EL (cell line): ENCODE measurements at places on chromosomes 12 and 14.

DNA sequence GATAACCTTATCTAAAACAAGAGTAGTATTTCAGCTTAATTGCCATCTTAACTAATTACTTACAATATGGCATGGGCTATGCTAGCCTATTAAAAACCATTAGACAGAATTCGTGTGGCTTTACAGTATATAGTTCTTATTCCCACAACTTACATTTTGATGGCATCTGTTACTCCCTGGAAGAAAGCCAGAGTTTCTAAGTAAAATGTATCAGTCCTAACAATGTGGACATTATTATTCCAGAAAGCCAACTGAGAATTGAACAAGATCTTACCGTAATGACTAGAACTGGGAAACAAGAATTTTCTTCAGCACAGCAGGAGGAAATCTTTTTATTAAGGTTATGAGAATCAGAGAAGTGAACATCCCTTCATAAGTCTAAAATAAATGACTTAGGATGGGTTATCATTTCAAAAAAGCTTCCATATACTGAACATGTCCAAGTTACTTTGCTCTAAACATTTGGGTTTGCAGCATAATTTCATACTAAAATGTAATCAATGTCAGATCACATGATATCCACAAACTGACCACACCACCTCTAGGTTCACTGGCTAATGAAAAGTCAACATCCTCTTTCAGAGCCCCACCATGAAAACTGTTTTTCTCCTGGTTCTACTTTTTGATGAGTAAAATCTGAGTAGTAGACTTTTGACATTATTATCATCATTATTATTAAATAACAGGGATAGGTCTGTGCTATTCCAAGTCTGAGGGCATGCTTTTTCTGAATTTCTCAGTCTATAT lies 179.7 kb downstream of the SSPN start:
- DNase-seq, result no peak

- no peak for DNase-seq
Observed at GRCh38 chr12:75764091-75764841, 252.9 kb upstream of the KRR1 start.

- no peak for DNase-seq
Observed at GRCh38 chr14:85512451-85512850, 17.5 kb upstream of the FLRT2 start.

DNA sequence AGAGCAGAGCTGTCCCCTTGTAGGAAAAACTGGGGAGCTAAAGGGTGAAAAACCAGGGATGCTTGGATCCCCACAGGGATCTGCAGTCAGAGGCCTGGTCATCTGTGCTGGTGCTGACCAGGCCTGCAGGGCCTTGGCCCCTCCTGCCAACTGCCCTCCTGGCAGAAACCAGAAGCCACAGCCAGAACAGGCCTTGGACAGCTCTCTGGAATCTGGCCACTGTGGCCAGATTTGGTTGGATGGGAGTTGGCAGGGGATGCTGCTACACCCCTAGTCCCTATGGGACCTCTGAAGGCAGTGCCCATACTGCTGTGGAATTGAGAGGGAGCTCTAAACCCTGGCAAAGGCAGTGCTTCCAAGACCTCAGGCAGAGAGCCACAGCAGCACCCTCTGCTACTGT lies 9.2 kb upstream of the GPX2 start:
- DNase-seq, result no peak

DNA sequence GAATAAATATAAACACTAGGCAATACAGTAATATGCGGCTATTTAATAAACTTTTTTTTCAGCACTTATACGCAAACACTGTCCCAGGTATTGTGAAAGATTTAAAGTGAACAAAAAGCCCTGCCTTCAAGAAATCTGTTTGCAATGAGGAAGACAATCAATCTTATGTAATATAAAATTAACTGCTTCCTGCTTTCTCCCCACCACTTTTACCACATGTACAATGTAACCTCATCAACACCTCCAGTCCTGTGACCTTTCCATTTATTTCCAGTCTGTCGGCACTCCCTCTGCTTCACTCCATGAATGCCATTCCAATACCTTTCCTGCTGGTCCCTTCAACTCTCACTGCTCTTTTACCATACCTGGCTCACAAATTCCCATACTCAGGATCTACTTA lies 10.5 kb downstream of the SNX6 start:
- no peak for DNase-seq

GRCh38 chr12:121444842-121445202 lies 44.9 kb downstream of the RNF34 start:
- DNase-seq, result no peak

- DNase-seq, result no peak
Observed at GRCh38 chr14:61563162-61563511, 132.2 kb upstream of the HIF1A start.

DNA sequence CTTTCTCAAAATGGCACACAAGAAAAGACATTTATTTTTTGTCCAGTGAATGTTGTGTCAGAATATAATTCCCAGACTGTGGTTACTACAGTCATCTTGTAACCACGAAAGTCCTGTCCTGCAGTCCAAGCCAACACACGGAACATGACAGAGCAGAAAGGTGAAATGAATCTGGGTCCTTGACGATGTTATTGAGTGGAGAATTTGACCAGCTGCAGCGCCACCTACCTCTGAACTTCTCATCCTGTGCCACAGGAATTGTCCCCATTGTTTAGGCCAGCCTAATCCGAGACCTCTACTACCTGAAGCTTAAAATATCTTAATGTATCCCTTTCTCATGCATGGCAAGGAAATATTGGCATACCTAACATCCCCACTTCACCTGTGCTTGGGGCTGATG lies 64.1 kb upstream of the OTX2 start:
- peak; percentile 13 for DNase-seq

- peak; percentile 75 for DNase-seq
Observed at GRCh38 chr12:111596985-111597830, 1.9 kb downstream of the ATXN2 start.

DNA sequence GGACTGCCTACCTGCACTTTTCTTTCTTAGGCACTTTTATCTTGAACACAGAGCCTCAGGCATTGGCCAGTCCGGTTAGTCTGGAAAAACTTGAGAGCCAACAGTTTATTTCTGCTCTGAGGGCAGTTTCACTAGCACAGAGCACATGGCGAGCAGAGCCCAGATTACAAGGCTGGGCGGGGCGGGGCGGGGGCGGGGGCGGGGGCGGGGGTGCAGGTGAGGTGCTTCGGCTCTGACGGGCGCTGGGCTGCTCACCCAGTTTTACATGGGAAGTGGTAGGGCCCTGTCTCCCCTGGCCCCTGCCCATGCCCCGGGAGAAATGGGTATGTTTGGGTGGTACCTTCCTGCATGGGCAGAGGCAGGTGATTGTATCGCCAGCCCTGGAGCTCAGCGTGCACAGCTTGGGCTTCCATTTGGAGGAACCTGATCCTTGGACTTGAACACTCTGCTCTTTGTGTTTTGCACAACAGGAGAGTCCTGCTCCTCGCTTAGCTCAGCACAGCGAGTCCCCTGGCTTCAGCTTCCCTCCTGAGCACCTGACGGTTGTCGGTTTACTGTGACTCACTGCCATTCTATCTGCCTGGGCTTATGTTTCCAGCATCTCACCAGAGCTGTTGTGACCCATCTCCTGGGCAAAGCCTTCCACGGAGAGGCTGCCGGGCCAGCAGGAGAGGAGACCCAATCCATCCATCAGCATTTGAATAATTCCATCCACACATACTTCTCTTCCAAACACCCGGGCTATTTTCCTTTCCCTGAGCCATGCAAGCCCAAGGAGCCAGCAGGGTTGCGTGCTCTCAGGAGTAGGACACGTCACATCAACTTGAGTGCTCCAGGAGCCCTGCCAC lies 108.5 kb downstream of the ARF6 start:
- DNase-seq, result peak; percentile 89

DNA sequence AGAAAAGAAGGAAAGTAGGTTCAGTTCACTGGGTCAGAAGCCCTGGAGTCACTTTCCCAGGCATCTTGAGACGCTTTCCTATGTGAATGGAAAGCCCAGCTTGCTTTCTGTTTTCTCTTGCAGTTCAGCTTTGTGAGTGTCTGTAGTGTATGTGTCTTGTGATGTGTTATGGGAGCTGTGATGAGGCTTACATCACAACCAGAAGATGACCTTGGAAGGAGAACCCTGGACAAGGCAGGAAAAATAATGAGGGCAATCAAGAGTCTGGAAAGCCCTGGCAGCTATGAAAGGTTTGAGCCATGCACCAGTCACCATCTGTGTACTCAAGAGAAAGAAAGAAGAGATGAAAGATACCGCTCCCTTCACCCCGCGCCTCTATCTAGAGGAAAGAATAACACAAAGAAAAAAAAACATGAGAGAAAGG lies 35.2 kb upstream of the PTGR2 start:
- no peak for DNase-seq

DNA sequence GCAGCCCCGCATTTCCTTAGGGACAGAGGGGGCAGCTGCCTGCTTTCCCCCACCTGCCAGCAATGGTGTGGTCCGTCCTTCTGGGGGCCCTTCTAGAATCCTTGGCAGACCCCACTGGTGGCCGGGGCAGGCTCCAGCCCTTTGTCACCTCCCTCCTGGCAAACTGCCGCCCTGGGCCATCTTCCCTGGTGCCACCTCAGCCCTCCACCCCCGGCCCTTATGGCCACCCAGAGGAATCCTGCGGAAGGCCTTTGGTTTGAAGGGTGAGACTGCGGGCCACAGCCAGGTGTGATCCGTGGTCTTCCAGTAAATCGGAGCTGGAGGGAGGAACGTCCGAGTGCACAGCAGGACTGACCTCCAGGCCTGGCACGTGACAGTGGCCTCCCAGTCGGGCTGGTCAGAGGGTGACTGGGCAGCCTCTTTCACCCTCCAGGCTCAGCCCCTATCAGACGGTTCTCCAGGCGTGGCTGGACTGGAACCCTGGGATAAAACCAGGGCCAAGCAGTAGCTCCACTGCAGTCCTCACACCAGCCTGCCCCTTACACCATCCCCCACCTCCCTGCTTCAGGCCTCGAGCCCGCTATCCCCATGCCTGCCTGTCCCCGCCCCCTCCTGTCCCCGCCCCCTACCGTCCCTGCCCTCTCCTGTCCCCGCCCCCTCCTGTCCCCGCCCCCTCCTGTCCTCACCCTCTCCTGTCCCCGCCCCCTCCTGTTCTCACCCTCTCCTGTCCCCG lies 12.4 kb downstream of the FBRSL1 start:
- DNase-seq, result no peak

DNA sequence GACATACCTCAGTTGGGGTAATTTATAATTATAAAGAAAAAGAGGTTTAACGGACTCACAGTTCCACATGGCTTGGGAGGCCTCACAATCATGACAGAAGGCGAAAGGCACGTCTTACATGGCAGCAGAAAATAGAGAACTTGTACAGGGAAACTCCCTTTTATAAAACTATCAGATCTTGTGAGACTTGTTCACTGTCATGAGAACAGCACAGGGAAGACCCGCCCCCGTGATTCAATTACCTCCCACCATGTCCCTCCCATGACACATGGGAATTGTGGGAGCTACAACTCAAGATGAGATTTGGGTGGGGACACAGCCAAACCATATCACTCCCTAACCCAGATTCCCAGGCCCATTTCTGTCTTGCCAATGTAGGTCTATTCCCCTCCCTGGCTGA lies 22.1 kb downstream of the MYO1H start:
- DNase-seq, result no peak

- DNase-seq, result peak; percentile 38
Observed at GRCh38 chr14:30193101-30193500, 265.5 kb upstream of the PRKD1 start.

GRCh38 chr12:29734734-29735133 lies 49.0 kb downstream of the TMTC1 start:
- no peak for DNase-seq

- no peak for DNase-seq
Observed at GRCh38 chr12:109767456-109767855, 53.8 kb downstream of the FAM222A start.

GRCh38 chr14:54877015-54877702 lies 25.5 kb downstream of the GCH1 start:
- no peak for DNase-seq

- no peak for DNase-seq
Observed at GRCh38 chr12:8689681-8690080, 8.1 kb upstream of the RIMKLB start.

- no peak for DNase-seq
Observed at GRCh38 chr12:98924-99352, 32.4 kb downstream of the IQSEC3 start.

GRCh38 chr12:125249066-125249824 lies 184.0 kb downstream of the AACS start:
- DNase-seq, result no peak

- no peak for DNase-seq
Observed at GRCh38 chr12:54273981-54274380, 5.9 kb downstream of the CBX5 start.

DNA sequence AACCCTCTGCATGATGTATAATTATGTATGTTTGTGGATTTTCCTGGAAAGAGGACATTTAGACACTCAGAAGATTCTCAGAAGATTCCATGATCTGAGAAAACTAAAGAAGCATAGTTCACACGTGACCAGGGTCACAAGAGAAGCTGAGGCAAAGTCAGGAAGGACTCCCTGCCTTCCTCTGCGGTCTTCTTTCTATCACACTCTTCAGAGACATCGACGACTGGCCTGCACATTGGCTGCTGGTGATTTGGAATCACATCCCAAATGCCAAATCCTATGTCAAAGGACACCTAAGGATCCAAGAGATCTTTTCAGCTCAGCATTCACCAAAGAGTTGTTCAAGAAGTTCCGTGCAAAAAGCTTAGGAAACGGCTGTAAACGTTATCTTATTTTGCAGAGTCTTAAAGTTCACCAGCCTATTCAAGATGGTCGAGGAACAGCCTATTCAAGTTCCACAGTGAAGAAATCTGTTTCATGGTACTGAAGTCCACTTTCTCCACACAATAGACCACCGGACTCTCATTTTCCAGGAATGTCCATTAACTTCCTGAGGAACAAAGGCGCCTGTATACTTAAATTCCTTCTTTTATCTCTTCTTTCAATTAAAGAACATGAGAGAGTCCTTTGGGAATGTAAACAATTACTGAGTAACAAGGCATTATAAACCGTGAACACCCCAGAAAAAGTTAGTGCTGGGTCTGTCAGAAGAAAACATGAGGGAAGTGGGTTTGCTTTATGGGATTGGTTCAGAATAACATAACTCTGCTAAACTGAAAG lies 42.1 kb downstream of the IGF1 start:
- peak; percentile 56 for DNase-seq

DNA sequence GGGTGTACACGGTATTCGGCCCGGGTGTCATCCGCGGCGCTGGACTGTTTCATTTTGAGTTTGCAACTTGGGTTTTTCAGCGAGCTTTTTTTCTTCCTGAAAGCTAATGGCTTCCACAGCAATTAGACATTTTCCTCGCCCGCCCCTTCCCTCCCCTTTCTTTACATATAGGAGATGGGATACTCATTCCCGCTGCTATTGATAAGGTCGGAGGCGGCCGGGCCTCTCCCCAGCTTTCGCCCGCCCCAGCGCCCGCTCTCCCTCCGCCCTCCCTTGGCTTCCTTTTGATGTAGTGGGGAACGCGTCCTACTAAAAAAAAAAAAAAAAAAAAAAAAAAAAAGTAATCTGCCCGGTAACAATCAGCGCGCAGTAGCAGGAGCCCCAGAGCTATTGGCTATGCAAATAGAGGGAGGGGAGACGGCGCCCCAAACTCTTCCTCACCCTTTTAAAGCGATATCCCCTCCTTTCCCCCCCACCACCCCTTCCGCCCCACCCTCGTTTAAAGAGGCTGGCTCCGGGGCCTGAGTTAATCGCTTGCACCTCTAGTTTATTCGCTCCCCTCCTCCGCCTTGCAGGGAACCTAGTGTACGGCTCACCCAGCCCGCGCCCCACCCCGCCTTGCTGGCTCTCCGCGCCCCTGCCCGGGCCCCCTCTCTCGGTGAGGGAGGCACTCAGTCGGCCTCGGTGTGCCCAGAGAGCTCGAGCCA lies 1.7 kb upstream of the CCND2 start:
- no peak for DNase-seq

GRCh38 chr12:44357494-44357893 lies 518.6 kb downstream of the NELL2 start:
- DNase-seq, result no peak

GRCh38 chr12:82363990-82364389 lies 5.7 kb downstream of the METTL25 start:
- no peak for DNase-seq
